ENCODE measurements at places on chromosomes 13 and 19. TPM values are rescaled to one million over a fixed set of nuclear protein-coding genes. Genes with fewer than 3 reads are reported as not detected.

Gene KPTN
- total RNA-seq = 0.95 TPM

Gene CELF5
- total RNA-seq = not detected

Gene RDH8
- not detected for total RNA-seq

Gene MTUS2
- total RNA-seq = 14.9 TPM

Gene ATP4B
- 0.85 TPM for total RNA-seq

Gene GPC5
- not detected for total RNA-seq

Gene SHC2
- total RNA-seq = 17.2 TPM

Gene CCDC70
- total RNA-seq = not detected
